ENCODE measurements at places on chromosomes 7 and 10.

- DNase-seq, result no peak
These were observed 447.9 kb upstream of the PFKP start for GRCh38 chr10:2619472-2619871.

DNA sequence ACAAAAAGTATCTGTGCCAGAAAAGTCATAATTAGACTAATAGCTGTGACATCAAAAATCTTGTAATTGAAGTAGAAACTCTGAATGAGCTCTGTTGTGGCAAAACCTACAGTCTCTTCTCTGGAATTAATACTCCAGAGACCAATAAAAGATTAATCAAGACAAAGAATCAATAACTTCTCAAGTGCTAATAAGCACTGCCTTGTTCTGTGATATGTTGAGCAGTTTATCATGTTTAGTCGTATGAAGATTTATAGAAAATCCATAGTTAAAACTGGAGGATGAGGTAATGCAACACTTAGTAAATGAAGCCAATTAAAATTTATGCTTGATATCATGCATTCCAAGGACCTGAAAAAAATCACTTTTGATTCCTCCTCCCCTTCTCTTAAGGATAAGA, 72.3 kb upstream of the RNF32 start:
- no peak for DNase-seq

DNA sequence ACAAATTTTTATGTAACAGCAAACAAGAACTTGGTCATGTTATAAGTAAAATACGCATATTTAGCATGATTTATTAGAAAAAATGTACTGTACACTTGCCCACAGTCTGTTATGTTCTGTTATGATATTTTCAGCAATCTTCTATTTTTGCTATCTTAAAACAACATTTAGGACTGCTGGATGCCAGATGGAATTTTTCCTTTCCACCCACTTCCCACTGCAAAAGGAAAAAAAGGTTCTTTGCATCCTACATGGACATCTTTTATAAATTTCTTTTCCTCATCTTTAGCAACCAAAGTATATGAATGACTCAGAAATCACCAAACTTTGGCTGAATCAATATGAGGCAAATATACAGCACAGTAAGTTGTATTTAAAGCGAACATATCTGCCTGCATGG, 146.0 kb downstream of the RAPGEF5 start:
- DNase-seq, result no peak

GRCh38 chr7:3280445-3280844, 20.6 kb upstream of the SDK1 start:
- DNase-seq, result no peak

DNA sequence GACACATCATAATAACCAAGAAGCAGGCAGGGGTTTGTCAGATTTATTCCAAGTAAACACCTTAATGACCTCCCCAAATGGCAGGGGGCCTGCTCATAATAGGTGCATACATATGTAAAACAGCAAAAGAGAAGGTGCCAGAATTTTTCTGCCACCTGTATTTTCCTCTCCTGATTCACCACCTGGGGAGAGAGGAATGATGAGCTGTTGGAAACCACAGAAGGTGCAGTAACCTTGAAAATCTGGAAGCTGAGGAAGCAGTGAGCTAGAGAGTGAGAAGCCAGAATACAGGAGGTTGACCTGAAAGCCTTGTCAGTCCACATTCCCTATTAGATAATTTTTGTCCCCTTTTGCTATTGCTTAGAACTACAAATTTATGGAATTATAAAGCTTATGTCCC, 46.2 kb upstream of the PDE1C start:
- DNase-seq, result no peak

- DNase-seq, result no peak
These were observed 827.7 kb downstream of the SORCS3 start for GRCh38 chr10:105468759-105469158.
